Stimulated activated CD4-positive, alpha-beta T cell treated with anti-CD3 and anti-CD28 coated beads, Interleukin-4, amount 100 ng/mL, for 4 hours (primary cell): ENCODE measurements at places on chromosomes 7 and 10.

DNA sequence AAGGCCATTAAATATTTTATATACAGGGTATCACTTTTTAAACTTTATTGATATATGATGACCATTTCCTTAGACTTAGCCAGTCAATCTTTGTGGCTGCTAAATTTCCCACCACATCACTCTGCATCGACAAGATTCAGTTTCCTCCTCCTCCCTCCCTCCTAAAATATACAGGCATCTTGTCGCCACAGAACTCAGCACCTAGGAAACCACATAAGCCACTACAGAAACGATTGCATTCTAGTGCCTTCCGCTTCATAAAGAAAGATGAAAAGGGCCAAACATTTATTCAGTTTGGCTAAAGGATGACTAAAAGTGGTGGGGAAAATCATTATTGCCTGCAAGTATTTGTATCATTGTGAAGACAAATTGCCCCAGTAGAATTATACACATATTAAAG, 30.7 kb downstream of the ERCC6 start:
- no peak for DNase-seq

GRCh38 chr10:101261702-101262101, 32.4 kb upstream of the LBX1 start:
- no peak for DNase-seq

DNA sequence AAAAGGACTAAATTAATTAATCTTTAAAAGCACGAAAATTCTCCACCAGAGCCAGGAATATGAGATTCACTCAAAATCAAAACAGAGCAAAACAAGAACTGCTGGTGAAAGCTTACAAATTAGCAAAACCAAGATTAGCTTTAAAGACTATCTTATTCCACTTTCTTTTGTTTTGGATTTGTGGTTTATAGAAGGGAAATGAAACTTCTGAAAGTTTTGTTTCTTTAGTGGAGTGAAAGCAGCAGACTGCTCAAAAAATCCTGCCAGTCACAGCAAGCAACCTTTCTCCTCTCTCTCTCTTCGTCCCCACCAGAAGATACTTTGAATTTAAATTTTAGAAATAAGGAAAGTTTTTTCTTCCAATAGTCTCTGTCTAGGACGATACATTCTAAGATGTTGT, 7.8 kb downstream of the ACTA2 start:
- DNase-seq: no peak

- DNase-seq: no peak
Observed at GRCh38 chr7:23184709-23185359, 3.0 kb downstream of the NUP42 start.

GRCh38 chr7:108719631-108720030, 150.0 kb downstream of the DNAJB9 start:
- no peak for DNase-seq

DNA sequence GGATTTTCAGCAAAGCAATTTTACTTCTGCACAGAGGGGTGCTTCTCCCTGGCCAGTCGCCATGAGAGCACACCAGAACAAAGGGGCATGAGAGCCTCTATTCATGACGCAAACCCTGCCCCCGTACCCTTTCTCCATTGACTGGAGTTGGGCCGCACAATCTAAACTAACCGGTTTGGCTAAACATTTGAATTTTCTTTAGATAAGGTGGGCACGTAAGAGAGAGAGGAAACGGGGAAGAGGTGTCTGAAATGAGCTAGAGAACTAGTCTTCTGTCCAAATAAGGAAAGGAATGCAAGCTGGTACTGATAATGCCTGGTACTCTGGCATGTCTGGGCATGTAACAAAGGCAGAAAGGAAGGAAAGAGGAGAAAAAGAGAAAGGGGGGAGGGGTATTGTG, 13.2 kb upstream of the SCIN start:
- DNase-seq: no peak

GRCh38 chr7:50264908-50265307, 39.6 kb upstream of the IKZF1 start:
- peak; percentile 53 for DNase-seq

DNA sequence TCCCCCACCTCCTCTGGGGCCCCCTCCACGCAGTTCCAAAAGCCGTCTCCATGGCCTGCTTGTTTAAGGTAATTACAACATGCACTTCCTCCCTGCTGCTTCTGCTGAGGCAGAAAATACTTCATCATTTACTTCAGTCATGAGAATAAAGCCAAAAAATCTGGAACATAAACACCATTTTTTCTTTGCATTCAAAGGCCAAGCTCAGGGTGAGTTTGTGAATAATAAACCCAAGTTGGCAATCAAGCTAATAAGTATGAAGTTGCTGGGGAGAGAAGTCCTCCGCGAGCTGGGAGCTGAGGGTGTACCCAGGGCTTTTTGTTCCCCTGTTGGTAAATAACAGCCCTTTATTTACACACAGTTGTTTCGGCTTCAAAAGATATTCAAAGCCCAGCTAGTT, 70.5 kb downstream of the FAM204A start:
- no peak for DNase-seq

DNA sequence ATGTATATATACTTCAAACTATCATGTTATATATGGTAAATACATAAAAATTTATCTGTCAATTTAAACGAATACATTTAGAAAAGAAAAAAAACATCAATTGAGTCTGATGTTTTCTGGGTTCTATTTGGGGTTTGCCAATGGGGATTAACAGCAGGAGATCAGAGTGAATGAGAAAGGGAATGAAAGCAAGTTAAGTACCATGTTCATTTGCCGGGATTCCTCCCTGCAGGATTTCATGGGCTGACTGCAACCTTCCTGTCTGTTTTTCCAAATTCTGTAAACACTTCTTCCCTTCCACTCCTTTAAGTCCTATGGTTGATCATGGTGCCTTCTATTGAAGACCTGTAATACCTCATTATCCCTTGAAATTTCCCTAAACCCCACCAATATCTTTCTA, 33.9 kb upstream of the SEMA3A start:
- DNase-seq: no peak

GRCh38 chr7:66732439-66732838, 8.1 kb upstream of the RABGEF1 start:
- no peak for DNase-seq

GRCh38 chr7:475951-476441, 43.6 kb downstream of the PDGFA start:
- no peak for DNase-seq

DNA sequence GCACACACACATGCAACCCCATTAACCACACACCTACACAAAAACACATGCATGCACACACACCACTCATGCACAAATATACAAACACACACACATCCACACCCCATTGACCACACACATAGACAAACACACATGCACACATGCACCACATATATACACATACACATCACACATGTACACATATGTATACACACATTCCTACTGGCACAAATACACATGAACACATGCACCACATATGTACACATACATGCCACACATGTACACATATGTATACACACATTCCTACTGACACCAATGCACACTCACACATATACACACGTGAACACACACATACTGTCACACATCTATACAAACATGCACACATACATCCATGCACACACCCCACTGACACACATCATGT, 212.5 kb upstream of the PPP2R2D start:
- DNase-seq: no peak

DNA sequence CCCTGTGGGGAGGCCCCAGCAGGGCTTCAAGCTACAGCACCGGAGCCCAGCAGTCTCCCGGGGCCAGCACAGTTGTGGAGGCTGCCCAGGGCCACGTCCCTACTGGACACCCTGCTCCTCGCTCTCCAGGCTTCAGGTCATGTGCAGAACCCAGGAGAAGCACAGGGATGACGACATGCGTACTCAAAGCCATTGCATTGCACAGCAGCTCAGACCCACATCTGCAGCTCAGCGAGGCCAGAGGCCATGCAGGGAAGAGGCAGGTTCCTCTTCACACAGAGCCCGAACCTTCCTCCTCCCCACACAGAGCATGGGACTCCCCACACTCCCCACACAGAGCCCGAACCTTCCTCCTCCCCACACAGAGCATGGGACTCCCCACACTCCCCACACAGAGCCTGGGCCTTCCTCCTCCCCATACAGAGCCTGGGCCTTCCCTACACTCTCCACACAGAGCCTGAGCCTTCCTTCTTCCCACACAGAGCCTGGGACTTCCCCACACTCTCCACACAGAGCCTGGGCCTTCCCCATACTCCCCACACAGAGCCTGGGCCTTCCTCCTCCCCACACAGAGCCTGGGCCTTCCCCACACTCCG, 12.3 kb downstream of the CFAP46 start:
- DNase-seq: no peak

DNA sequence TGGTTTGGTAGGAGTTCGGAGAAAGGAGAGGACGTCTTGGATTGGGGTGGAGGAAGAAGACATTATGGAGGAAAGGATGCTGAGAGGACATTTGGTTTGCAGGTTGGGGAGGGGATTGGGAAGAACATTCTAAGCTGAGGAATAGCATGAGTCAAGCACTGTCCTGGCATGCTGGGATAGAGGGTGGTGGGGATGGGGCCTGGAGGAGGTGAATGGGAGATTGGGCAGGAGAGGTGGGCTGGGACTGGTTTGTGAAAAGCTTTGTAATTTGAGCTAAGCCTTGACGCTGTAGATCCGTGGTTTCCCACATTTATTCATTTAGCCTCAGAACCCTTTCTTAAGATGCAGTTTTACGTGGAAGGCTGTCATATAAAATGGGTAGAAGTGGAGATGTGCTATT, 52.2 kb downstream of the TMEM178B start:
- DNase-seq: no peak

GRCh38 chr7:98840722-98841121, 29.1 kb downstream of the TMEM130 start:
- no peak for DNase-seq

- no peak for DNase-seq
Observed at GRCh38 chr10:75358132-75358531, 43.4 kb downstream of the ZNF503 start.
